ENCODE measurements at places on chromosomes 1 and 21.

- DNase-seq = peak; percentile 33
Observed at GRCh38 chr1:48776393-48777218, at the start of gene BEND5. Gene BEND5, minus strand, starts transcription at chr1:48776891. Its CDS starts 60 bp downstream, at chr1:48776831.

- DNase-seq = no peak
Observed at GRCh38 chr1:156675210-156676113, 1.7 kb downstream of the NES start.

DNA sequence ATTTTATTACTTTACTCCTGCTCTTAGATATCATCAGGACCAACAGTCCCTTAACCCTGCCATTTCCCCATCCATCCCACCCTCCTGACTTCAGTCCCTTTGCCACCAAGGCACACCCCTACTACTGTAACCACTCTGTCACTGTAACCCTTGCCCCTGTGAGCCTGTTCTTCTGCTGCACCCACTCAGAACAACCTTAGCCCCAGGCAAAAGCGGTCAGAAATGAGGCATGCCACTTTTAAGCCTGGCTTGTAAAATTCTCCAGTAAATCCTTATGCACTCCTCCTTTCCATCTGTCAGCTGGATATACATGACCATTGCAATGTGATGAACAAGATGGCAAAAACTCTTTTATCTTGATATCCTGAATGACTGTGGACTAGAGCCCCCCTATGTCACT lies 555.0 kb upstream of the PLXNA2 start:
- DNase-seq = no peak

- DNase-seq = no peak
Observed at GRCh38 chr1:109925159-109925990, 14.7 kb downstream of the CSF1 start.

- DNase-seq = no peak
Observed at GRCh38 chr1:119966020-119966419, 69.7 kb upstream of the ADAM30 start.

DNA sequence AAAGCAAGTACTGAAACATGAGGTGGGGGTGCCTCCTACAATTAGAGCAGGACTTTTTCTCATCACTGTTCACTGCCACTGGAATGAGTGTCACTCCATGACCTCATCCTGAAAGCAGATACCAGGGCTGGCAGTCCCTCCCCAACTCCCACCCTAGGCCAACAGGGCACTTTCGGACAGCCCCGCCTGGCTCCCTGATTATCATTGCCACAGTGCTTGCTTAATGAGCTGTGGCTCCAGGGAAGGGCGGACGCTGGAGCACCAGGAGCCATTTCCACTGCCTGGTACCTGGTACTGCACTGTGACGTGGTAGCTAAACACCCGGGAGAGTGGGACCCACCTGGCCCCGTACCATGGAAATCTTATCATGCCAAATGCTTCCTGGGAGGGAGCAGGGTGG lies 22.3 kb downstream of the SLC9A1 start:
- DNase-seq = no peak

GRCh38 chr1:21294266-21294989 lies 4.2 kb upstream of the ECE1 start:
- peak; percentile 79 for DNase-seq

DNA sequence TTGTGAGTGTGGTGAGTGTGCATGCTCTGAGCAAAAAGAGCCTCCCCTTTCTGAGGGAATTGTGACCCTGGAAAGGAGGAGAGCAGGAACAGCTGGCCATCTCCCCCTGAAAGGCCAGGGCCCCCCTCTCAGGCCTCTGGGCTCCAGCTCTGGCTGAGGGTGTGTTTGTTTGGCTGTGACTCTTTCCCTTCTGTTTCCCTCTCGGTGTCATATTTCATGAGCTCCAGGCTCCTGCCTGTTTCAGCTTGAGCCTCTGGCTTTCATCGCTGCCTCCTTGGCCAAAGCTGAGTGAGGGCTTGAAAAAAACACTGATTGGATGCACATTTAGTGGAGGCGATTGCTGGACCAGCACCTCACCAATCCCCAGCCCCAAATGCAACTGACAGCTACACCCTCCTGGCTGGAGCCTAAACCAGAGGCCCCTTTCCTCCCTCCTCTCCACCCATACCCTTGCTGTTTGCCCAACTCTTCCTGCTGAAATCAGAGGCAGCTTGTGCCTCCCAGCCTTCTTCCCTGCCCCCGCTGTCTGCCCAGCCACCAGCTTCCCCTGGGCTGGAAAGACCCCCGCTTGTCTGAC lies 64.1 kb downstream of the DDR2 start:
- no peak for DNase-seq

GRCh38 chr1:59568158-59568935 lies 246.4 kb upstream of the HOOK1 start:
- no peak for DNase-seq

GRCh38 chr21:14313300-14313699 lies 69.6 kb downstream of the HSPA13 start:
- no peak for DNase-seq
